ENCODE measurements at places on chromosomes 3 and 15.

- DNase-seq, result no peak
These were observed 220.6 kb upstream of the LYSMD4 start for GRCh38 chr15:99953886-99954285.

- peak; percentile 56 for DNase-seq
These were observed 33.9 kb downstream of the DZIP1L start for GRCh38 chr3:138081371-138082084.

DNA sequence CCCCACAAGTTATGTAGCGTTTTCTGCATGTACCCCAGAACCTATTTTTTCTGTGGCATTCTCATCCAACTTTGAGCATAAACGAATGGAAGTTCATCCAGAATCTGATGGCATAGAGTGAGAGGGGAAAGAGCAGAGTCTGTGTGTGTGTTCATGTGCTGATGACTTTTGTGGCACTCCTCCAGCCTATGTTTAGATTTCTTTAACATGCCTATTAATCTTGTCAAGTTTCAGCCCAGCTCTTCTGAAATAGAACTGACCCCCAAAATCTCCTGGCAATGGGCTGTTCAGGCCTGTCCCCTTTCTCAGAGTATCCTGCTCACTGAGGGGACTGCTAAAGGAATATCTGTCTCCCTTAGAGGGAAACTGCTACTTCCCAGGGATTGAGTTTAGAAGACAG is 56.4 kb upstream of the NEO1 start:
- no peak for DNase-seq

- no peak for DNase-seq
These were observed 15.5 kb upstream of the CMTM8 start for GRCh38 chr3:32222950-32223349.

GRCh38 chr3:105365391-105366325 is 1.1 kb upstream of the ALCAM start:
- DNase-seq, result peak; percentile 64

GRCh38 chr3:114179575-114179974 is 723 bp upstream of the DRD3 start:
- DNase-seq, result peak; percentile 46

- no peak for DNase-seq
These were observed 64.6 kb downstream of the SNRPN start for GRCh38 chr15:25019434-25019833.

DNA sequence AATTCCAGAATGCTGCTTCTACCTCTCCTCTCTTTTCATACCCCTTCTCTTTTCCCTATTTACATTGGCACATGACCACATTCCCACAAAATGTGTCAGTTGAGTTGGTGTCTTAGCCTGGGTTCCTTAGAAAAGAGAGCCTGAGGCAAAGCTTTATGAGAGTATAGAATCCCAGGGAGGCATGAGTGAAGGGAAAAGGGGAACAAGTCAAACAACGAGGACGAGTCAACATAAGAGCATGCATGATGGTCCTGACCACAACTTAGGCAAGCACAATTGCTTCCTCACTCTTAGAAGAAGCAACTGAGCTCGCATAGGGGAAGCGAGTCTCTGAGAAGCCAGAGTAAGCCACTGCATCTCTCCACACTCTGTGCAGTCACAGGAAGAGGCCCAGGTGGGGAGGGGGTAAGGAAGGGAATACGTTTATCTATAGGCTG is 15.4 kb upstream of the ZNF774 start:
- peak; percentile 90 for DNase-seq

DNA sequence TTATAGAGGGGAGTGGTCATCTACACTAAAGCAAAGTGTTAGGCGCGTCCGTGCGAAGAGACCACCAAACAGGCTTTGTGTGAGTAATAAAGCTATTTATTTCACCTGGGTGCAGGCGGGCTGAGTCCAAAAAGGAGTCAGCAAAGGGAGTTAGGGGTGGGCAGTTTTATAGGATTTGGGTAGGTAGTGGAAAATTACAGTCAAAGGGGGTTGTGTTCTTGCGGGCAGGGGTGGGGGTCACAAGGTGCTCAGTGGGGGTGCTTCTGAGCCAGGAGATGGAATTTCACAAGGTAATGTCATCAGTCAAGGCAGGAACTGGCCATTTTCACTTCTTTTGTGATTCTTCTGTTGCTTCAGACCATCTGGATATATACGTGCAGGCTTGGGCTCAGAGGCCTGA is 47.1 kb downstream of the OIP5 start:
- DNase-seq, result no peak

GRCh38 chr3:1664266-1664665 is 434.4 kb upstream of the CNTN4 start:
- no peak for DNase-seq

DNA sequence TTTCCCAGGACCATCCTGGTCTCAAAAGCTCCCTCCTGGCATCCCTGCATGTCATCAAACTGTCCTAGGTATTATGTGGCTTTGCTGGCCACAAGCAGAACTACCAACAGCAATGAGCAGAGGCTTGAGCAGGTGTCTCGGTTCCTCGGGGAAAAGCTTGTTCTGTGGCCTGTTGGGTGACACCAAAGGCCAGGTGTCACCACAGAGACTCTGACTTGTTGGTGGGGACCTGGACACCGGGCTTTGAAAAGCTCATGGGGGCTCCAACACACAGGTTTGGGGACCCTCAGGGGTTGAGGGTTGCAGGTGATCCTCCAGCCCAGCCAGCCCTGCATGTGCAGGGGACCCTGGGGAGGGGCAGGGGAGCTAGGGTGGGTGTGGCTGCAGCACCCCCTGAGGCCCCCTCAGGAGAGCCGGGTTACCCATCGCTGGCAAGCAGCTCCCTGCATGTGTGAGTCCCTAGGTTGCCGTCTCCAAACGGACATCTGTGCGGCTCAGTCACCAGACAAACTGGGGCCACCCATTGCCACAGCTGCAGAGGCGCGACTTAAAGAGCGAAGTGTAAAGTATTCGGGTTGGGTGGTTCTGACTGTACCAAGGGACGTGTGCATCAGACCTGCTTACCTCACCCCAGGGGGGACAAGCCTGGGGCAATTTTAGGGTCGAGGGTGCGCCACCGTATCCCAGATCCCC is 140.1 kb downstream of the CHSY1 start:
- no peak for DNase-seq

- DNase-seq, result peak; percentile 30
These were observed 66.6 kb downstream of the PDZRN3 start for GRCh38 chr3:73557986-73558726.

DNA sequence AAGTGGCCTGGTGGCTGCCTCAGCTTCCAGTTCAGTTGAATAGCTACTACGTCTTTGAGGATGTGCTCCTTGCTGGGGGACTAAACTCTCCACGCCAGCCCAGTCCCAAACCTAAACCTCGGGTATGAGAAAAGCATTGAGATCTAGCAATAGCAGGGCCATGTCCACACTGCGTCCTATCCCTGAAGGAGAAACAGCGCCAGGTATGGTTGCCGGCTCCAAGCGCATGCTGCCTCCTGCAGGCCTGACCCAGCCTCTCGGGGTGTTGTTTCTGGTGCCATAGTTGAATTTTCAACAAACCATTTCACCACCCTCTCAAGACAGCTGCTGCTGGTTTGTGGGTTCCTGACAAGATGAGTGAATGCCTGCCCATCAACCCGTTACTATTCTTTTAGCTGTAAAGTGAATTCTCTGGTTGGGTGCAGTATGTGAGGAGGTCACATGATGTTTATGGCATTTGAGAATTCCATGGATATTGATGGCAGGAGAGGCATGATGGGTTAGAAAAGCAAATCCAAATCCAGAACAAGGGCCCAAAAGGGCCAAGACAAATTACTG is 13.0 kb upstream of the SLC28A1 start:
- no peak for DNase-seq

- peak; percentile 43 for DNase-seq
These were observed 483 bp downstream of the VPS13C start for GRCh38 chr15:62059816-62060112.

GRCh38 chr3:30693470-30694120 is 87.2 kb downstream of the TGFBR2 start:
- peak; percentile 66 for DNase-seq

DNA sequence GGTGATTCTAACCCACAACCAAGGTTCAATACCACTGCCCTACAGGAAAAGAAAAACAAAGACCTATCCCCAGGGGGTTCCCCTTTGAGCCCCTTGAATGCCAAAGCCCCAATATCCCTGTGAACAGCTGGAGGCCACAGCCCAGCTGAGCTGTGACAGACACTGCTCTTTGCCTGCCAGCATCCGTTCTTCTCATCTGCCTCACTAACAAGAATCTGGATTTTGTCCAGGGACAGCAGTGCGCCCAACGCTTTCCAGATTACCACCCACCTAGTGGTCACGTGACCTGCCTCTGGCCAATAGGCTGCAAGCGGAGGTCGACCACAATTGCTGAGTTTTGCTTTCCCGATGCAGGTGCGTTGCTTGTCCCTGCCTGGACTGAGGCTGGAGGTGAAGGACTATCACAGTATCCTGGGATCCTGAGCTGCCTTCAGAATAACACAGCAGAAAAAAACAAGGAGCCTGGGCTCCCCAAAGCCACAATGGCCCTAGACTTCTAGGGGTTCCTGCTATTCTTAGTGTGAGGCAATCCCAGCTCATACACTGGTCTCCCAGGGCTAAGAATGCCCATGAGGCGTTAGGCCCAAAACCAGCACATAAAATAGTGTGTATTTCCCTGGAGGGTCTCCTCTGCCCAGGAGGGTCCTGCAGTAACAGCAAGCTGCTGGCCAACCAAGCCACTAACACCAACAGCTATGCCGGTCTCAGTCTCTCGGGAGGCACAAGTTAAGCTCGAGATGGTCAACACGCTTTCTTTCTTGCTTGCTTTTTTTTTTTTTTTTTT is 13.8 kb downstream of the BDH1 start:
- DNase-seq, result peak; percentile 53

- no peak for DNase-seq
These were observed 280.8 kb downstream of the RBMS3 start for GRCh38 chr3:29561651-29562149.

GRCh38 chr3:30524357-30525040 is 81.9 kb upstream of the TGFBR2 start:
- DNase-seq, result no peak

- DNase-seq, result no peak
These were observed 750 bp downstream of the PODXL2 start for GRCh38 chr3:127629467-127630403.

GRCh38 chr3:144270100-144270499 is 298.5 kb downstream of the DIPK2A start:
- no peak for DNase-seq

DNA sequence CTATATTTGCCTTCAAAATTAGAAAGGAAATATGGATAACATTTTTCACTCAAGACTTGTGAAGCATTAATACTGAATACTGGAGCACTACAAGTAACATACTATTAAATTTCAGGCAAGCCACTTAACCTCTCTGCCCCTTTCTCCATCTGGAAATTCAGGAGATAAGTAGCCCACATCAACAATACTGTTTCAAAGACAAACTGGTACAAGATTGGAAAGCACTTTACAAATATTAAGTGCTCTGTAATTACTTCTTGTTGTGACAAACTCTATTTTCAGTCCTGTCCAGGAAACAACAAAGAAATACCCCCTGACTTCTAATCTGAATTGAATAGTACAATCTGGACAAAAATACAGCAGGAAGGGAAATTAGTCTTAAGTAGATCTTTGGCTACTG is 49.3 kb downstream of the TMEM212 start:
- no peak for DNase-seq

DNA sequence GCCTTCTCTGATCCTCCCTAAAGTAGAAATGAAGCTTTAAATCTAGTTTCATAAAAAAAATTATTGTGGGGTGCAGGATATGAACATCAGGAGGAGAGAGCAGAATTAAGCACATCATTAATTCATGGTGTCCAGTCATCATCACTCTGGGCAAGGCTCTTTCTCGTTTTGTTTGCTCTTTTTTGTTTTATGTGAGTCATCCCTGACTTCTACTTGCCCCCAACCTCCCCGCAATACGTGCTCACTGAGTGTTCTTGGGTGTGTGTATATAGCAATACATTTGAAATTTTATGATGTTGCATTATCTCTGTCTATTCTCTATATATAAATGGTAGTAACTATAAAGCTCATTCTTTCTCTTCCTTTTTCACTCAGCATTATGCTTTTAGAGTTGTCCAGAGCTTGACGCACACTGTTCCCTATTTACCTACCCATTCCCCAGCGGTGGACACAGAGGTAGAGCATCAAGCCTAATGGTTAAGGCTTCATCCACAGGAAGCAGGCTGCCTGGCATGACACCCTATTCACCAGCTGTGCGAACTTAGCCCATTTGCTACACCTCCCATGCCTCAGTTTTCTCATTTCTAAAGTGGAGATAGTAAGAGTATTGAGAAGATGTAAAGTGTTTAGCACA is 72.3 kb downstream of the CD200R1L start:
- peak; percentile 71 for DNase-seq
